ENCODE measurements at places on chromosomes 3 and 15.
A peak's percentile ranks its signal among the peaks of the same experiment; 100 is the strongest.

- DNase-seq: no peak
Measured at GRCh38 chr3:39254806-39255449, 24.9 kb downstream of the CX3CR1 start.

- no peak for DNase-seq
Measured at GRCh38 chr15:98859149-98859548, 148.4 kb downstream of the PGPEP1L start.

GRCh38 chr15:91165850-91166249, 65.8 kb downstream of the SV2B start:
- no peak for DNase-seq

DNA sequence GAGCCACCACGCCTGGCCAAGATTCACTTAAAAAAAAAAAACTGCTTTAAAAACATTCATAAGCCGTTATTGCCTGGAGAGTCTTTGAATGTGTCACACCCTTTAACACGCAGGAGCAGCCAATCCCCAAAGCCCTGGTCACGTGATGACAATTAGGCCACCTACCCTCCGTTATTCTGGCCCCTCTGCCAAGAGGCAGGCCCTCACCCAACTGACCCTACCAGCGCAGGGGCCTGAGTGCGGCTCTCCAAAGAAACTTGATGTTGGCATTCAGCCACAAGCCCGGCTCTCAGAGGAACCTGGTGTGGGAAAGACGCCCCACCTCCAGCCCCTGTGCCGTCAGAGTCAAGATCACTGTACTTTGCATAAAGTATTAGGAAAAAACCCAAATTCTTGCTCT, 11.6 kb upstream of the MUC4 start:
- DNase-seq: no peak

- no peak for DNase-seq
Measured at GRCh38 chr15:90340345-90340744, 11.7 kb upstream of the ZNF774 start.

DNA sequence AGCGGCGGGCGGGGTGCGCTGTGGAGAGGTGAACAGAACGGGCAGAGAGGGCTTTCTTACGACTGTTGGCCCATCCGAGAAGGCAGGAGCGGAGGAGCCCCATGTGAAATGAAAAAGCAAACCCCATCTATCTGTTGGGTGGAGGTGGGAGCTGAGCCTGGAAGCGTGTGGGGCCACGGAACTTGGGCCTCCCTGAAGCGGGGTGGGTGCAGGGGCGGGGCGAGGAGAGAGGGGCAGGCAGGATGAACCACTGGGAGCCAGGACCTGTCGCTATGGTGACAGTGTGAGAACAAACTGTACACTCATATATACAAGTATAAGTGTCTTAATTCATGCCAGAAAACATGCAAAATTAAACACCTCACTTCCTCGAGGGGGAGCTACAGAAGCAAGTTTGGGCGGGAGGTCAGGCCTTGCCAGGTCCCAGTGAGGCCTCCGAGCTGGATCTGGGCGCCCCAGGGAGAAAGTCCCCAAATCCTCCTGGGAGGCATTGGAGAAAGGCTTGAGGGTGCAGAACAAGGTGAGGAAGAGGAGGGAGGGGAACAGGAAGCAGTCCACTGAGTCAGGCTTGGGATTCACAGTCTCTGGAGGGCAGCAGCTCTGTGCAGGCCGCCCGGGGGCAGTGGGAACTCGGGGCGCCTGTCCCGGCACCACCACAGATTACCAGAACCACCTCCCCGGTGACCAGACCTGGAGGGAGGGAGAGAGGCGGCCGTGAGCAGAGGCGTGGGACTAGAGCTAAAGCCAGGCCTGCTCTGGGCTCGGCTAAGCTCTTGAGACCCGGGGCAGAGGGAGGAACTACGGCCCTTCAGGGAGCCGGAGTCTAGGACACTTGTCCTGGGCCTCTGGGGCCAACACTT, 34.8 kb downstream of the RBPMS2 start:
- no peak for DNase-seq

- DNase-seq: peak; percentile 62
Measured at GRCh38 chr3:69120879-69121464, 1.4 kb downstream of the LMOD3 start.
